ENCODE measurements at places on chromosomes 7 and 10. TPM values are rescaled to one million over a fixed set of nuclear protein-coding genes. Genes with fewer than 3 reads are reported as not detected.

LRIT1 gene
- not detected for total RNA-seq

GRCh38 chr7:50954245-50954644 lies 171.5 kb upstream of the GRB10 start:
- no peak for DNase-seq

DNA sequence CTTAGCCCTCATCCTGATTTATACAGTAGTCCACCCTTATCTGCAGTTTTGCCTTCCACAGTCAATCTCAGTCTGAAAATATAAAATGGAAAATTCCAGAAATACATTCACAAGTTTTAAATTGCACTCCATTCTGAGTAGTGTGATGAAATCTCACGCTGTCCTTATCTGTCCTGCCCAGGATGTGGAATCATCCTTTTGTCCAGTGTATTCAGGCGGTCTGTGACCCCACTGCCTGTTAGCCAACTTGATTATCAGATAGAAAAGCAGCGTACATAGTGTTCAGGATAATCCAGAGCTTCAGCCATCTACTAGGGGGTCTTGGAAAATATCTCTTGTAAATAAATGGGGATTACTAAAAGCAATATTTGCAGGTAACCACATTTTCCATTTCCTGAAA lies 146.3 kb downstream of the MALRD1 start:
- no peak for DNase-seq

DNA sequence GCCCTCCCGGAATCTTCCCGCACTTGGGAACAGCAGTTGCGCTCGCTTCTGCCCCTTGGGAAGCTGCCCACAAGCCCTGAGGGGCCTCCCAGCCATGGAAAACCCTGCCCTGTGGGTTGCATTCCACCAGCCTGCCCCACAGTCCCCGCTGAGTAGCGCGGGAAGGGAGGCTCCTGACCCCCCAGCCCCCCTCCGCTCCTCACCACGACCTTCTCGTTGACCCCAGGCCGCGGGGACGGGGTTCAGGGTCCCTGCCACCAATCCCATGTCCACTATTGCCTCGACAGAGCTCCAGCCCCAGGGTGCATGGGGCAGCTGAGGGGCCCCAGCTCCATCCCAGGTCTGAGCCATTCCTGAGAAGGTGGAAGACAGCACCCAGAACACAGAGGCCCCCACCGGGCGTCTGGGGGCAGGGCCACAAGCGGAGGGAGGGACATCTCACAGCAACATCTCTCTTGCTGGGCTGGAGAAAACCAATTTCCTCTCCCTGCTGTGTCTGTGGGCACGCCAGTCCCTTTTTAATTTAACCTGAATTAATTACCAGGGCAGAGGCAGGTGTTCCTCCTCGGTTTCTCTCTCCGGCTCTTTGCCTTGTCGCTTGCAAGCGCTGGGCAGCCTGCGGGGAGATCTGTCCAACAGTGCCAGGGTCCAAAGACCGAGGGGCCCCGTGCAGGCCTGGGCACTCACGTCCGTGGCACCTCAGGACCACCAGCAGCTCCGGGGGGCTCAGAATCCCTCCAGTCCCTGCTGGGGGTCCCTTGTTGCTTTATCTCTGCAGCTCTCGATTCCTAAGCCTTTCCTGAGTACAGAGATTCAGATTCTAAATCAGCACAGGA lies 57.9 kb downstream of the FOXL3 start:
- no peak for DNase-seq

ZMIZ1 gene
- 28.4 TPM for total RNA-seq

FOXI2 gene
- total RNA-seq, result not detected

DNA sequence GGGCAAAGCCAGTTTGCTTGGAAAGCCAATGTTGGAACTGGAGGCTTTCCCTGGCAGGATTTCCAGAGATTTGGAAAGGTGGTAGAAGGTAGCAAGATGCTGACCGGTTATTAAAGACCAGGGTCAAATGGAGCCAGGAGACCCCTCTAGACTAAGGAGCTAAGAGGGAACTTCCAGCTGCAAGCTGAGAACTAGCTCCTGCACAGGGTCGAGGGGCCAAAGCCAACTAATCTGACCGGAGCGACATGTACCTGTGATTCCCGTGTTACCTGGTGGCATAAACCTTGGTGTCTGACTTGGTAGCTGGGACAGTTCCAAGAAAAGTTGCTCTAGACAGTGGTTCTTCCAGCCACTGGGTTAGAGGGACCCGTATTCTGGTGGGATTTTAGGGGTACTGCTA lies 41.8 kb downstream of the SPDYE5 start:
- DNase-seq, result no peak

TSPAN15 gene
- total RNA-seq, result not detected

DNA sequence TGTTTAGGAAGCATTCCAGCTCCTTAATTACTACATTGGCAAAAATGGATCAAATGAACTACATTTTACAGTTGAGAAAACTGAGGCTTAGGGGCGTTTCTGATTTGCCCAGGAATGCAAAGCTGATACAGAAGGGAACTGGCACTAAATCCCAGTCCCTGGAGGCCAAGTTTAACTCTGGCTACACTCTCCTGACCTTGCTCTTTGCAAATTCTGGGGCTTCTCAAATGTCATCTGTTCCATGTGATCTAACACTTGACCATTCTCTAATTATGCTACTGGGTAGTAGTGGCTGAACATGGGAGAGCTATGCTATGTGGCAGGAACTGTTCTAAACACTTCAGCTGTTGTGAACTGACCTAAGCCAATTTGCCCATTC lies 11.3 kb upstream of the HABP2 start:
- DNase-seq, result no peak

DNA sequence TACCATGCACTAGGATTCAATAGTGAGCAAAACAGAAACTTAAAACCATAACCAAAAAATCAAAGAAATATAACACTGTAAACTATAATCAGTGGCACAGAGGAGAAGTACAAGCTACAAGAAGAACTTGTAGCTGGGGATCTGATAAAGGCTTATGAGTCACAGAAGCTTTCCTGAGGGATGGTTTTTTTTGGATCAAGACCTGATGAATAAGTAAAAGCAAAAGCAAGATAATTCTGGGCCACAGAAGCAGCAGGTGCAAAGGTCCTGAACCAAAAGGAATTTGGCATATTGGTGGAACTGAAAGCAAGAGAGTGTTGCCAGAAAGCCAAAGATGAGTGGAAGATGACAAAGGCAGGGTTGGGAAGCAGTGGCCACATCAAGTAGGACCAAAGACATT lies 37.4 kb upstream of the BET1 start:
- peak; percentile 66 for DNase-seq

DNA sequence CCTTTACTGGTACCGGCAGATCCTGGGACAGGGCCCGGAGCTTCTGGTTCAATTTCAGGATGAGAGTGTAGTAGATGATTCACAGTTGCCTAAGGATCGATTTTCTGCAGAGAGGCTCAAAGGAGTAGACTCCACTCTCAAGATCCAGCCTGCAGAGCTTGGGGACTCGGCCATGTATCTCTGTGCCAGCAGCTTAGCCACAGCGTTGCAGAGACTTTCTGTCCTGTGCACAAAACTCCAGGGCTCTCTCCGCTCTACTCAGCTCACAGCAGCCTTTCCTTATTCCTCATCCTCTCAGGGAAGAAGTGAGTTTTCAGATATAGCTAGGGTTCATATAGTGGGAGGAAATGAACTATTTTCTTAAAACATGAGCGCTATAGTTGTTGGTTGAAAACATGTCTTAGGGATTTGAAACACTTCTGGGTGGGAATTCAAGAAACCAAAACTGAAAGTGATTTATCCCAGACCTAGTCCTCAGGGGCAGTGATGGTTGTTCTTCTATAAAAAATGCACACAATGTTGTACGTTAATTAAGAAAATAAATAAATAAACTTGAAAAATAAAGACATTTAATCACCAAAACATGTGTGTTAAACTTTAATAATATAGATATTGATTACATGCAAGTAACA lies 150.2 kb upstream of the PRSS58 start:
- peak; percentile 47 for DNase-seq

ZNF804B gene
- total RNA-seq, result not detected

MMP21 gene
- not detected for total RNA-seq

- no peak for DNase-seq
Observed at GRCh38 chr7:50655020-50655419, 89.8 kb upstream of the DDC start.

GRCh38 chr7:116953372-116953905 lies at the start of gene ST7:
ST7 (plus strand) TSS chr7:116953501; CDS start chr7:116953541, 40 bp downstream.
- DNase-seq, result peak; percentile 93

- DNase-seq, result no peak
Observed at GRCh38 chr7:68914006-68914405, 684.3 kb upstream of the AUTS2 start.

GRCh38 chr10:132679217-132679595 lies 106.7 kb downstream of the NKX6-2 start:
- no peak for DNase-seq

LOXL4 gene
- total RNA-seq, result 507 TPM

GRCh38 chr10:91103384-91104192 lies 116.9 kb upstream of the PCGF5 start:
- no peak for DNase-seq

COL28A1 gene
- total RNA-seq, result not detected

ADRB1 gene
- total RNA-seq, result not detected

GRCh38 chr7:122064971-122065370 lies 79.1 kb downstream of the AASS start:
- no peak for DNase-seq
